Stimulated activated CD8-positive, alpha-beta memory T cell treated with anti-CD3 and anti-CD28 coated beads, Interleukin-12 subunit alpha, Interleukin-12 subunit beta, amount 100 ng/mL, for 4 hours (primary cell): ENCODE measurements at places on chromosomes 5 and 9.

DNA sequence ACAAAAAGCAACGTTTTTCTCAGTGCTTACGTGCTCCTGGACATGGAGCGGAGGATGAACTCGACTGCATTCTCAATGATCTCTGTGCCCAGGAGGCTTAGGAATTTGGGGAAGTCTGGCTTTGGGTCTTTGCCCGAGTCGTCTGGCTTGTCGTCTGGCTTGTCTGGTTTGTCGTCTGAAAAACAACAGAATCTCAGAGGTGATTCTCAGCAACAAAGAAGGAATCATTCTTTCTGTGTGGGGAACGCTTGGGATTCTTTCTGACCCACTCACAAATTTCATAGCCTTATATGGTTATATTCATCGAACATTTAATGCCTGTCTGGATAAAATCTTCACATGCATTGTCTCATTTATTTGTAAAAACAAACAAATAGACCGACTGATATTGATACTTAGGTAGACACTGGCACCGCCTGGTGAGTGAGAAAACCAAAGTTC lies 4.7 kb downstream of the C5orf46 start:
- no peak for DNase-seq

GRCh38 chr5:52844885-52845284 lies 57.2 kb downstream of the ITGA1 start:
- DNase-seq = no peak

- no peak for DNase-seq
These were observed 372.2 kb downstream of the ZSWIM6 start for GRCh38 chr5:61704289-61704688.

DNA sequence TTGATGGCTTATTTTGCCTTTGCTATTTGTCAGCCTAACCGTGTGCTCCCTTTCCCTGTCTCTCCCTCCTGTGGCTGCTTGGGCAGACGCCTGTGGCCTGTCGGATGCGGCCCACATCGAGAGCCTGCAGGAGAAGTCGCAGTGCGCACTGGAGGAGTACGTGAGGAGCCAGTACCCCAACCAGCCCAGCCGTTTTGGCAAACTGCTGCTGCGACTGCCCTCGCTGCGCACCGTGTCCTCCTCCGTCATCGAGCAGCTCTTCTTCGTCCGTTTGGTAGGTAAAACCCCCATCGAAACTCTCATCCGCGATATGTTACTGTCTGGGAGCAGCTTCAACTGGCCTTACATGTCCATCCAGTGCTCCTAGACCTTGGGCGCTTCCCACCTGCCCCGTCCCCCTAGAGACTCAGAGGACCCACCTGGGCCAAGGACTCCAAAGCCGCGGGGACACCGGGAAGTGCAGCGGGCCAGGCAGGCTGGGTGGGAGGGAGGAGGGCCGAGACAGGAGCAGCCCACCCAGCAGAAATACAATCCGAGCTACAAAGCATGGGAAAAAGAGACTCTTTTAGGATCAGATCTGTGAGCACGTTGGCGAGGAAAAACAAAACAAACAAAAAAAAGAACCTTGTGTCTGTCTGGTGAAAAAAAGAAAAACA lies 10.6 kb downstream of the NR2F1 start:
- no peak for DNase-seq

- no peak for DNase-seq
These were observed 24.9 kb downstream of the RNF130 start for GRCh38 chr5:180046656-180047055.

DNA sequence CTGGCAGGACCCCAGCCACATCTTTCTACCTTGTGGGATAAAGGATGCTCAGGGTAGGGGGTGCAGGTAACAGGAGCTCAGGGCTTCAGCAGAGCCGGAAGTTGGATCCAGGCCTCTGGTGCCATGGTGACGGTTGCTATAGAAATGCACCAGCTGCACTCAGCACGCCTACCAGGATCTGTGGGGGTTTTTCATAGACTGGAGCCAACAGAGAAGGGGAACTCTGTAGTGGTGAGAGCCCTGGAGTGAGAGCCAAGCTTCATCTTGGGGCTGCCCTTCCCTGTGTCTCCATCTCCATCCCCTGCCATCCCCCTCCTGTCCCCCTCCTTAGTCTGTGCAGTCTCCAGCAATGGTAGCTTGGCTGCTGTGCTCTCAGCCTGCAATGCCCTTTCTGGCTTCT lies 27.5 kb upstream of the BOD1 start:
- DNase-seq = no peak

DNA sequence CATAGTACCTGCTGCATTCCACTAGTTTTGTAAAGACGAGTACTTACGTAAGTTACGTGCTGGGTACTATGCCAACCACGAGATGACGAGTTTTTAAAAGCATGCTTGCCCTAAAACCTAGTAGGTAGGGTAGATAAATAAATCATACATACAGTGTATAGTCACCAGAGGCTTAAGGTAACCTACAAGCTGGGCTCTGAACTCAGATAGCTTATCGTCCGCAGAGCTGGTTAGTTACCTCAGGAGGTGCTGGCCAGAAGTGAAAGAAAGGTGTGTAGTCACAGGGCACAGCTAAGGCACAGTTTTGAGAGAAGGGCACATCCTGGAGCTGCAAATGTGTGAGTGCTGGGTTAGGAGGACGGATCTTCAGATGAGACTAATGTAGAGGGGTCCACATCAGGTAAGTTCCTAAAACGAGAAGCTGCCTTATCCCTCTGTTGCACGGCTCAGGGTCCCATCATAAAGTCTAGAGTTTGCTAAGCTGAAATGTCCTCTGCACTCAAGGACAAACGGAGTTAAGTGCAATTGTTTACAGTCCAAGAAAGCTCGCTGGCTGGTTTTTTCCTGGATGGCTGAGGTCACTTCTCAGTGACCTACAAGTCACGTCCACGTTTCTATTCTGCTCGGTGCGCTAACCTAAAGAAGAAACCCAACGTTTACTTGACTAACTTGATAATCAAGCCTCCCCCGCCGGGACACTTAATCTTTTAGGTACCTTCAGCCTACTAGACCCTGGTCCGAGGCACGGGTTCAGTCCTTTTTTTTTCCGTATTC lies 1.1 kb upstream of the SNX24 start:
- no peak for DNase-seq

- DNase-seq = no peak
These were observed 15.1 kb downstream of the LPAR1 start for GRCh38 chr9:111023128-111023527.

DNA sequence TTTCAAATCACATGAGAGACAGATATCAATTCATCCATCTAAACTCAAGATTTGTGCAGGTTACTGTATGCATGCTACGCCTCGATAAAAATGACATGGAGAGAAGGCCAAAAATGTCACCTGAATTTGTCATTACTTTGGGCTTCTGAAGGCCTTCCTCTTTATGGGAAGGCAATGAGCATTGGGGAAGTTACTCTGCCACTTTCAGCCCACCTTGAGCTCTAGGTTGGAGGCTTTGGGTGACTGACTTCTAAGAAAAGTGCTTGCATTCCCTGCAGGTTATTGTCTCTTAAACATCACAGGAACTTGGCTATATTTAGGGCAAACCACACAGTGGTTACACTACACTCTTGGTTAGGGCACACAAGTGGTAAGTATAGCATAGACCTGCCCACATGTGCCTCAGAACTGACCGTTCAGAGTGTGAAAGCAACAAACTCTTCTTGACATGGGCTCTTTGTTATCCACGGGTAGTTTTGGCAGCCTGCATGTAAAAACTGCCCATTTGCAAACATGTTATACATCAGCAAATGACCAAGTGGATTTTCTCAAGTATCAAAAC lies 169.5 kb downstream of the ZNF608 start:
- no peak for DNase-seq

- DNase-seq = no peak
These were observed 98.1 kb downstream of the UBE2R2 start for GRCh38 chr9:33914887-33915628.

DNA sequence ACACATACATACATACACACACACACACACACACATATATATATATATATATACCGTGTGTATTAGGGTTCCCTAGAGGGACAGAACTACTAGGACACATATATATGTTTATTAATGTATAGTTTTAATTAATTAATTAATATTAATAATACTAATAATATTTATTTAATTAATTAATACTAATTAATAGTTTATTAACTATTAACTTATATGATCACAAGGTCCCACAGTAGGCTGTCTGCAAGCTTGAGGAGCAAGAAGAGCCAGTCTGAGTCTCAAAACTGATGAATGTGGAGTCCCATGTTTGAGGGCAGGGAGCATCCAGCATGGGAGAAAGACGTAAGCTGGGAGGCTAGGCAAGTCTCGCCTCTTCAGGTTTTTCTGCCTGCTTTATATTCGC lies 398.0 kb upstream of the KIF2A start:
- no peak for DNase-seq

GRCh38 chr5:135466178-135467050 lies 14.3 kb upstream of the TIFAB start:
- DNase-seq = peak; percentile 20

GRCh38 chr5:125115195-125115525 lies 368.7 kb upstream of the ZNF608 start:
- DNase-seq = no peak

- DNase-seq = no peak
These were observed 183.4 kb downstream of the TMC1 start for GRCh38 chr9:72704688-72705375.

GRCh38 chr9:135039916-135040645 lies 47.4 kb upstream of the OLFM1 start:
- no peak for DNase-seq
